Activated T-helper 2 cell treated with anti-CD3 and anti-CD28 coated beads, Interferon-gamma antibody, Interleukin-2, Interleukin-4, amounts not matched to agents 10 μg/mL and 5 μg/mL and 100 μg/mL, durations not matched to agents 14 hours and 24 hours and 36 hours (primary cell): ENCODE measurements at places on chromosomes 3 and 15.

DNA sequence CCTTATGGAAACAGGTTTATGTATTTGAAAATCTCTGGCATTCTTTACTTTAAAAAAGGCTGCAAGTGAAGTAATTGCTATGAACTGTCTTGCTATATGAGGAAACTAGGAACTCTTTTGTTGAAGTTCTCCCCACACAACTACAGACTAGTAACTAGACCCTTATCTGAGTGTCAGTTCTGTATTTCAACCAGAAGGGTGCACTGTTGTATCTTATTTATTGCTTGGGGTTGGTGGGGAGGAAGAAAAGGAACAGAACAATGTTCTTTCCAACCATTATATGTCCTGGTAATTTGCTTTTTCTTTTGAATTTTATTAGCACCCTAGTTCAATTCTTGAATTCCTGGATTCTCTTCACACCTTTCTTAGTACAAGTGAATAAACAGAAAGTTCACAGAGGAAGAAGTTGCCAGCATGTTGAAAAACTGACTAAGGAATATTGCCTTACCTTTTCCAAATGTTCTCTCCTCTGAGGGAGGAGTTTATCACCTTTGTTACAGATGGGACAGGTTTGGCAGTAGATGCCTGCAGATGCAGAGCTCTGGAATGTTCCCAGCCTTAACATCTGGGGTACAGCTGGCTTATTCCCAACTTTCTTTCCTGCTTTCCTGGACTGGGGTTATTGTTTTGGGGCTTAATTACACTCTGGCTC lies 162.4 kb upstream of the CFAP20DC start:
- H3K4me1 ChIP-seq = no peaks in the 10 kb centered on the region
- H3K27me3 ChIP-seq = peaks cover 12% of the 10 kb centered on the region
- no peak overlapping the region for H3K27ac ChIP-seq
- H3K4me3 ChIP-seq = no peak overlapping the region
- no peaks in the 10 kb centered on the region for H3K36me3 ChIP-seq

- no peaks in the 10 kb centered on the region for H3K4me1 ChIP-seq
- H3K36me3 ChIP-seq = no peaks in the 10 kb centered on the region
- DNase-seq = no peak
- H3K27me3 ChIP-seq = peaks cover 21% of the 10 kb centered on the region
- H3K4me3 ChIP-seq = no peak overlapping the region
Measured at GRCh38 chr3:149596134-149596770, 61.6 kb downstream of the WWTR1 start.

DNA sequence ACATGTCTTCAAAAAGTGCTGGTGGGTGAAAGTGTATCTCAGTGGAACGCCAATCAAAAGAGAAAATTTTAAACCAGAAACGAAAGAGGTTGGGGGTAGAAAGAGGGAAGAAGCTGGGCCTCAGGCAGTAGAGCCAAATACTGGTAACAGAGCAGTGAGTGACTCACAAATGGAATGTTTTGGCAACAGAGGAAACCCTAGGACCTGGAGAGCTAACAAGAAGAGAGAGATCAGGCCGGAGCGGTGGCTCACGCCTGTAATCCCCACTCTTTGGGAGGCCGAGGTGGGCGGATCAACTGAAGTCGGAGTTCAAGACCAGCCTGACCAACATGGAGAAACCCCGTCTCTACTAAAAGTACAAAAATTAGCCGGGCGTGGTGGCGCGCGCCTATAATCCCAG lies 450.8 kb upstream of the NAALADL2 start:
- no peak overlapping the region for H3K4me3 ChIP-seq
- no peaks in the 10 kb centered on the region for H3K36me3 ChIP-seq
- no peaks in the 10 kb centered on the region for H3K27me3 ChIP-seq
- no peak overlapping the region for H3K27ac ChIP-seq
- DNase-seq = no peak

DNA sequence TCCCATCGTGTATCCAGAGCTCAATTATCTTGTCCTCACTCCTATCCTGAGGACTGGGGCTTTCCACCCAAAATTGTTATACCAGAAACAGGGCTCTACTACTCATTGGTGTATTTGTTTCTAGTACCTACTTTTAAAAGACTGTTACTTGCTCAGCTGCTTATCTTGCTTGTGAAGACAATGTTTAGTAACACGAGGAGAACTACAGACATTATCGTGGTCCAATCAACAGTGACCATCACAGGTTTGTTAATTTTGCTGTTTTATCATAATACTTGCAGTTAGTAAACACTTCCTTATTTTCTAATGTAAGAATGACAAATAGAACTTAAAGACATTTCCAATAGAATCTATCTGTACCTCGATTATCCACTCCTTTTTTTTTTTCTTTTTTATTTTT lies 13.5 kb downstream of the LRCH3 start:
- no peak overlapping the region for H3K27ac ChIP-seq
- no peak overlapping the region for H3K4me3 ChIP-seq
- no peaks in the 10 kb centered on the region for H3K27me3 ChIP-seq
- peaks cover 52% of the 10 kb centered on the region for H3K4me1 ChIP-seq
- peaks cover 17% of the 10 kb centered on the region for H3K36me3 ChIP-seq

DNA sequence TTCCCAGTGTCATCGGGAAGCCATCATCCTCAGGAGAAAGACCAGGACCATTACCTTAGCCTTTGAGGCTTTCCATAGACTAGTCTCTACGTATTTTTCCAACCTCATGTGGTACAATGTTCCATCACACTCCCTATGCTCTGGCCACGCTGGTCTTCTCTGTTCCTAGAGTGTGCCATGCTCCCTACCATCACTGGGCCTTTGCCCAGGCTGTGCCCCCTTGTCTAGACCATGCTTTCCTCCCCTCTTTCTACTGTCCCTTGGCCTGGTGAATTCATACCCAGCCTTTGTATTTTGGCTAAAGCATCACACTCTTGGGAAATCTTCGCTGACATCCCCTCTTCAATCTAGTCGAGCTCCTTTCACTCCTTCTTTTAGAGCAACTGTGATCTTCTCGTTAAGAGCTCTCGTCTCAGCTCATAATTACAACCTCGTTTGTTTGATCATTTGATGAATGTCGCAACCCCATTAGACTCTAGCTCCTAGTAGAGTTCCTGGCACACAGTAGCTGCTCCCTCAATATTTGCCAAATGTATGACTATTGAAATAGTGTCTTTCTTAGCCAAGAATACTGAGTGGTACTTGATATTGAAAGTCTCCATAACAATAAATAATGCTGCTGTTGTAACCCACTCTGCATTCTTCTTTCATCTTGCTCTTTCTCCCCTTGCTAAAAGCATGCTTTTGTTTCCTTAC lies 100.2 kb upstream of the FAM3D start:
- no peaks in the 10 kb centered on the region for H3K4me1 ChIP-seq
- no peak overlapping the region for H3K4me3 ChIP-seq
- H3K27me3 ChIP-seq = no peaks in the 10 kb centered on the region
- no peaks in the 10 kb centered on the region for H3K36me3 ChIP-seq

DNA sequence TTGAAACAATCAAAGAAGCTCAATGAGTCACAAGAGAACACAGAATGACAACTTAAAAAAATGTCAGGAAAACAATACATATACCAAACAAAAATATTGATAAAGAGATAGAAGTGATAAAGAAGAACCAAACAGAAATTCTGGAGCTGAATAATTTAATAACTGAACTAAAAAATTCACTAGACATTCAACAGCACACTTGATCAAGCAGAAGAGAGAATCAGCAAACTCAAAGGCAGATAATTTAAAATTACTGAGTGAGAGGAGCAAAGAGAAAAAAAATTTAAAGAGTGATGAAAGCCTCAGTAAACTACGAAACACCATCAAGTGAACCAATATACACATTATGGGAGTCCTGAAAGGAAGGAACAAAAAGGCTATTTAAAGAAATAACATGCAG lies 61.9 kb downstream of the SERP1 start:
- peaks cover 1% of the 10 kb centered on the region for H3K27me3 ChIP-seq
- no peaks in the 10 kb centered on the region for H3K4me1 ChIP-seq
- DNase-seq = no peak
- H3K27ac ChIP-seq = no peak overlapping the region
- H3K36me3 ChIP-seq = no peaks in the 10 kb centered on the region
- no peak overlapping the region for H3K4me3 ChIP-seq

GRCh38 chr15:67244971-67245478 lies 9.4 kb downstream of the AAGAB start:
- H3K36me3 ChIP-seq = peaks cover 53% of the 10 kb centered on the region
- H3K4me1 ChIP-seq = peaks cover 53% of the 10 kb centered on the region
- no peak for DNase-seq
- no peak overlapping the region for H3K4me3 ChIP-seq

DNA sequence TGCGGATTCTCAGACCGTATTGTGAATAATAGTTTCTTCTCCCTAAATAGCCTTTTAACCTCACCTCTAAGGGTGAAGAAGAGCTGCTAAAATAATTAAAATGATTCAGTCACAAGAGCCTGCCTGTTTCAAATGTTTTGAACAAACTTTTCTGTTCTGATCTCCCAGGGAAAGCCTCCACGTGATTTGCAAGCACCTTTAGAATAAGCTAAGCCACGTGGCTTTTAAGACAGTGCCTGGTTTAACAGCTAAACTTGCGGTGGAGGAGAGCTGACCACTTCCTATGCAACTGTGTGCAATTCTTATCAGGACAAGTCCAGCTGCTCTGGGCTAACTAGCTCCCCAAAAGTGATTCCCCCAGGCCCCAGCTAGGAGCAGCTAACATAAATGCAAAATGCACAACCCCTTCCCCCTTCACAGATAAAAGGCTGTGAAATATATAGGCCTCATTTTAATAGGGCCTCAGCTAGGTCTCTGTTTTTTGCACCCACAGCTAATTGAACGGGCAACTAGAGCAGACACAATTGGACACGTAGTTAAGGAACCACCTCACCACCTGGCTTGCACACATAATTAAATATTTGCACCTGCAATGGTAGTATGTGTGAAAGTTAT lies 401.2 kb upstream of the NR2F2 start:
- DNase-seq = peak; percentile 9
- H3K4me3 ChIP-seq = no peak overlapping the region
- H3K4me1 ChIP-seq = peaks cover 7% of the 10 kb centered on the region
- no peak overlapping the region for H3K27ac ChIP-seq
- no peaks in the 10 kb centered on the region for H3K36me3 ChIP-seq
- no peaks in the 10 kb centered on the region for H3K27me3 ChIP-seq

DNA sequence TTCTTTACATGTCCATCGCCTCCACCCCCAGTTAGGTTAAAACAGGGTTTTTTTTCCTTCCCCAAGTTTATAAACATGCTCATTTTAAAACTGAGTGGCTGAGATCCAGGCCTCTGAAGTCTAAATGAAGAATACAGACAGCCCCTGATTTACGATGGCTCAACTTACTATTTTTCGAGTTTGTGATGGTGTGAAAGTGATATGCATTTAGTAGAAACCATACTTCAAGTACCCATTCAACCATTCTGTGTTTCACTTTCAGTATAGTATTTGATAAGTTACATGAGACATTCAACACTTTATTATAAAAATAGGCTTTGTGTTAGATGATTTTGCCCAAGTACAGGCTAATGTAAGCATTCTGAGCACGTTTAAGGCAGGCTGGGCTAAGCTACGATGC lies 30.5 kb upstream of the GNB5 start:
- peak overlapping the region; percentile 82 for H3K27ac ChIP-seq
- peaks cover 36% of the 10 kb centered on the region for H3K4me1 ChIP-seq
- H3K27me3 ChIP-seq = no peaks in the 10 kb centered on the region
- no peak for DNase-seq
- no peaks in the 10 kb centered on the region for H3K36me3 ChIP-seq
- peak overlapping the region; percentile 77 for H3K4me3 ChIP-seq

DNA sequence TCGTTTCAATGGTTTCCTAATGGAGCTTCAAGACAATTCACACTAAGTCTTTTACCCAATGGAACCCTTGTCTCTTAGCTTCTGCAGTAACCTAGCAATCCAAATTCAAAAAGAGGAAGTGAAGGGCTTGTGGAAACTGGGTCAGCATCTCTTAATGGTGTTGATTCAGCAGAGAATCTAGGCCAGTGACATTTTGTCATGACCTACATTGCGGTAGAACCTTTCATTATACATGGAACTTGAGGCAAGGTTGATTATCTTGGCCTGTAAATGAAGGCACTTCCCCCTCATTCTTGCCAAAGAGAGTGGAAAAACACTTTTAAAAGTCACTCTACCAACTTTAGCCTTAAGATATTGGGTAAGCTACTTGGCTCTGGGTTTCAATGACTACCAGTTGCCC lies 42.8 kb downstream of the C2CD4B start:
- H3K36me3 ChIP-seq = no peaks in the 10 kb centered on the region
- peaks cover 38% of the 10 kb centered on the region for H3K4me1 ChIP-seq
- no peak for DNase-seq
- peaks cover 1% of the 10 kb centered on the region for H3K27me3 ChIP-seq
- no peak overlapping the region for H3K4me3 ChIP-seq

GRCh38 chr3:125039131-125040100 lies 16.4 kb downstream of the HEG1 start:
- H3K4me1 ChIP-seq = peaks cover 21% of the 10 kb centered on the region
- H3K27me3 ChIP-seq = peaks cover 4% of the 10 kb centered on the region
- no peak for DNase-seq
- H3K36me3 ChIP-seq = peaks cover 57% of the 10 kb centered on the region
- H3K27ac ChIP-seq = no peak overlapping the region

DNA sequence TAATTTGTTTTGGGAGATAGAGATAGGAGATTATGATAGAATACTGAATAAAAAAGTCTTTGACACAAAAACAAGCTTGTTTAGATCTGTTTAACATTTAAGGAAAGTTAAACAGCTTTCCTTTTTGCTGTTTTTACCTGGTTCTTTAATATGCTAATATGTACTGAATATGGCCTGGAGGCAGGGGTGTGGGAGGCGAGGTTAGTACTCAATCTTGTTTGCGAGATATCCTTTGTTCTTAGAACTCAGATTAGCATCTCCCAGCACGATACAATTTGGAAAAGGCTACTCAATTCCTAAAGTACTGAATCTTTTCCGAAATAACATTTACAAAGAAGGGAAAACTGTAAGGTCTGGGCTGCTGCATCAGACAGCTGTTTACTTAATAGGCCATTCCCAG lies 40.8 kb upstream of the ST3GAL6 start:
- no peak overlapping the region for H3K4me3 ChIP-seq
- no peak overlapping the region for H3K27ac ChIP-seq
- H3K36me3 ChIP-seq = no peaks in the 10 kb centered on the region
- no peaks in the 10 kb centered on the region for H3K4me1 ChIP-seq
- DNase-seq = no peak

- no peaks in the 10 kb centered on the region for H3K27me3 ChIP-seq
- no peaks in the 10 kb centered on the region for H3K36me3 ChIP-seq
- H3K4me3 ChIP-seq = no peak overlapping the region
- no peaks in the 10 kb centered on the region for H3K4me1 ChIP-seq
Measured at GRCh38 chr3:65483480-65483879, 555.2 kb downstream of the MAGI1 start.

GRCh38 chr15:79620112-79620857 lies 188.1 kb downstream of the MINAR1 start:
- H3K4me3 ChIP-seq = no peak overlapping the region
- no peaks in the 10 kb centered on the region for H3K36me3 ChIP-seq
- H3K27ac ChIP-seq = no peak overlapping the region
- DNase-seq = no peak

GRCh38 chr3:41450416-41451231 lies 251.3 kb downstream of the CTNNB1 start:
- H3K27me3 ChIP-seq = no peaks in the 10 kb centered on the region
- H3K4me3 ChIP-seq = no peak overlapping the region
- no peak for DNase-seq

- no peak for DNase-seq
- peak overlapping the region; percentile 77 for H3K27ac ChIP-seq
- H3K36me3 ChIP-seq = peaks cover 15% of the 10 kb centered on the region
- H3K4me3 ChIP-seq = peak overlapping the region; percentile 91
- peaks cover 65% of the 10 kb centered on the region for H3K27me3 ChIP-seq
Measured at GRCh38 chr15:40439461-40439959, 1.2 kb upstream of the BAHD1 start.

GRCh38 chr3:60594025-60594424 lies 657.2 kb downstream of the FHIT start:
- no peak overlapping the region for H3K4me3 ChIP-seq
- no peaks in the 10 kb centered on the region for H3K36me3 ChIP-seq
- H3K27ac ChIP-seq = no peak overlapping the region
- peaks cover 9% of the 10 kb centered on the region for H3K27me3 ChIP-seq
- no peaks in the 10 kb centered on the region for H3K4me1 ChIP-seq
